Liver (tissue), 10 donors: ENCODE measurements at places on chromosomes 1 and 21.
A peak's percentile ranks its signal among the peaks of the same experiment; 100 is the strongest.

- DNase-seq: no peak
These were observed 118.6 kb downstream of the PRDM16 start for GRCh38 chr1:3187415-3188149.

GRCh38 chr1:20153000-20153418 is 13.9 kb downstream of the PLA2G2F start:
- DNase-seq: no peak

GRCh38 chr1:63435161-63435560 is 67.7 kb downstream of the ALG6 start:
- DNase-seq: no peak

DNA sequence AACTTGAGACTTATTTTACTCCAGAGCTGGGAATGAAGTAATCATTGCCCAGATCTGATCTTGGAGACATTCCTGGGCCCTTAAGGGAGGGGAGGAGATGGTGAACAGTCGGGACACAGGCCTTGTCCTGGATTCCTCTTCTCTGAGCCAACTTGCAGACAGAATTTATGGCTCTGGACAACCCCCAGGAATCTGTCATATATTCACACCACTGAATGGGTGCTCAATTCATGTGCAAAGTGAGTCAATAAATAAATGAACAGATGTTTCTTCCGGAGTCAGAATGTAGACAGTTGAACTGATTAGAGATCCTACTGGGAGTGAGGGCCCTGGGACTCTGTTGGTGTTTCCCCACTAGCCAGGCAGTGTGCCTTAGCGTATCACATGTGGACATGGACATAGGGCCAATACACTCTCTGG is 2.6 kb downstream of the TUFT1 start:
- DNase-seq: no peak

DNA sequence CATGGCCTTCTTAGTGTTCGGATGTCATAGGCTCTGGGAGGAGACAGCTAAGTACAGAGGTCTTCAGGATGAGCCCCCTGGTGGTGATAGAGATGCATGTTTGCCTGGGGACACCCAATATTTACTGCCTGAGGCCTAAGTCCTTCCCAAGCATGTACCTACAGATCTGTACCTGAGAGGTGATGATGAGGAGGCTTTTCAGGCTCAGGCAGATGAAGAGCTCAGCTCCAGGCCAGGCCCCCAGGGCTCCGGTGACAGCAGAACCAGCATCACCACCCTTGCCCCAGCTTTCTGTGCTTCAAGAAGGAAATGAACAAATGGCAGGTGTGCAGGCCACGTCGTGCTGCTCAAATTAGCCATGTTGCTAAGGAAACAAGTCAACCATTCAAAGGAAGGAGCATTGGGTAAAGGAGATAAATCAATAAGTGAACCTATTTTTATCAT is 21.1 kb downstream of the CACNA1E start:
- DNase-seq: no peak

DNA sequence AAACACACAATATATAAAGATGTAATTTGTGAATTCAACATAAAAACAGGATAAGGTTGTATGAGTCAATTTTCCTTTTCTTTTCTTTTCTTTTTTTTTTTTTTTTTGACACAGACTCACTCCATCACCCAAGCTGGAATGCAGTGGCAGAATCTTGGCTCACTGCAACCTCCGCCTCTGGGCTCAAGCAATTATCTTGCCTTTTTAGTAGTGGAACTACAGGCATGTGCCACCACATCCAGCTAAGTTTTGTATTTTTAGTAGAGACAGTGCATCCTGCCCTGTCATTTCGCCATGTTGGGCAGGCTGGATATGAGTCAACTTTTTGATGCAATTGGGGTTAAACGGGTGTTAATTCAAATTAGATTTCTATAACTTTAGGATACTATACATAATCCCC is 10.3 kb upstream of the SPRR2B start:
- DNase-seq: no peak

DNA sequence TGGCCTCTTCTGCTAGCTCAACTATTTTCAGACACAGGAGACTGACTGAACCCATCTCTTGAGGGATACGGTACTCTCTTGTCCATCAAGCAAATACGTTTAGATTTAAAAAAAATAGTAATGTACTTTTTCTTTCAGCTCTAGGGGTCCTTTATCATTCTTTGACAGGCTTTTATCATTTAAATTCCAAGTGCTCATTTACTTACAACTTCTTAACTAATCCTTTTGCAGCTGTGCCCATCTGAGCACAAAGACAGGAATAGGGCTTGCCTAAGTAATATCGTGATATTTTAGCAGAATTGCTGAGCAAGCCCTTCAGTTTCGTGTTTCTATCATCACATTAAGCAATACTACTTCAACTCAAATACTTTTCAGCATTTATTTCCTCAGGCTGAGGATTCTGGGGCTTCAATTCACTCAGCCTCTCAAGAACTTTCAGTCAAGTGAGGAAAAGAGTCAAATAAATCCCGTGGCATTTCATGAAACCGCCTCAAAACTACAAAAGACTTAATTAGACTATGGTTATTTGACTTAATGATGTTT is 317.6 kb downstream of the BACH1 start:
- no peak for DNase-seq

DNA sequence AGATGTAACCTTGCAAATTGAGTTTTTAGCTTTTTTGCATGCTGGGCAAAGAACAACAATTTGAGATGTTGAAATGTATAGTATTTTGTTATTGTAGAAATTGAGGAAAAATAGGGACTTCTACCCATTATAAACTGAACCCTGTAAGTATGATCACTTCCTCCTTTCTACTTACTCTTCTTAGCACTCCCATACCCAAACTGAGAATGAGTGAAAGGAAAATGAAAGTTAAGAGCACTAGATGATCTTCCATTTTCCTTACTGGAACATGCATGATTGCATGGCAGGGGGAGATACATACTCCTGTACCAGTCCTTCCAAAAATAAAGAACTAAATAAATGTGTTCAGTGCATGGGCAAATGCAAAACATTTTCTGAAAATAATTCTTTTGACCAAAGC is 107.4 kb upstream of the KIAA1614 start:
- no peak for DNase-seq

DNA sequence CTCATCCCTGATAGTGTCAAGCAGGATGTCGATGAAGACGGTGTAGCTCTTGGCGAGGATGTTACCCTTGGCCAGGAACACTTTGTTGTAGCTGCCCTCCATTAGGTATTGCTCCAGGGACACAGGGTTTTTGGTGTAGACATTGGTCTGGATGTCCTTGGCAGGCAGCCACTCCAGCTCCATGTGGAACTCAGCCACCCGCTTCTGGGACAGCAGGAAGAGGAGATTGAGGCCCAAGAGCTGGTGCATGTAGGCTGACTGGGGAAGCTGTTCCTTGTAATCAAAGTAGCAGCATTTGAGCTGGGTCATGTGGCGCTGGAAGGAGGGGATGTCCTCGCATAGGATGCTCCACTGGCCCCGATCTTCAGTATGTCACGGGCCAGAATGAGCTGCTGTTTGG is 9.5 kb downstream of the IL6R start:
- DNase-seq: no peak

DNA sequence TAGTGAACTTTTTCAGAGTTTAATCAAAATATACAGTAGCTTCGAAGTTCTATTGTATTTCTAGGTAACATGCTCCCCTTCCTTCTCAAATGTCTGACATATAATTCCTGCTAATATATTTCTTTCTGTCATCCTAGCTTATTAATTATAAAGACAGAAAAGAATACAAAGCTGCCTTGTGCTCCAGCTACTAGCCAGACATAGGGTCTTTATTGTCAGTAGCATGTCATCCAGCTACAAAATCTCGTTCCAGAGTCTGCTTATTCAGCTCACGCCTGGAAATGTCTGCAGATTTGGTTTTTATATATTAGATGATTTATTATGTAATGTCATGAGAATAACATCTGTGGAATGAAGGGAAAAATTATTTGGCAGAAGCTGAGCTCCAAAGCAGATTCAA is 1102.8 kb downstream of the BRINP3 start:
- DNase-seq: no peak

DNA sequence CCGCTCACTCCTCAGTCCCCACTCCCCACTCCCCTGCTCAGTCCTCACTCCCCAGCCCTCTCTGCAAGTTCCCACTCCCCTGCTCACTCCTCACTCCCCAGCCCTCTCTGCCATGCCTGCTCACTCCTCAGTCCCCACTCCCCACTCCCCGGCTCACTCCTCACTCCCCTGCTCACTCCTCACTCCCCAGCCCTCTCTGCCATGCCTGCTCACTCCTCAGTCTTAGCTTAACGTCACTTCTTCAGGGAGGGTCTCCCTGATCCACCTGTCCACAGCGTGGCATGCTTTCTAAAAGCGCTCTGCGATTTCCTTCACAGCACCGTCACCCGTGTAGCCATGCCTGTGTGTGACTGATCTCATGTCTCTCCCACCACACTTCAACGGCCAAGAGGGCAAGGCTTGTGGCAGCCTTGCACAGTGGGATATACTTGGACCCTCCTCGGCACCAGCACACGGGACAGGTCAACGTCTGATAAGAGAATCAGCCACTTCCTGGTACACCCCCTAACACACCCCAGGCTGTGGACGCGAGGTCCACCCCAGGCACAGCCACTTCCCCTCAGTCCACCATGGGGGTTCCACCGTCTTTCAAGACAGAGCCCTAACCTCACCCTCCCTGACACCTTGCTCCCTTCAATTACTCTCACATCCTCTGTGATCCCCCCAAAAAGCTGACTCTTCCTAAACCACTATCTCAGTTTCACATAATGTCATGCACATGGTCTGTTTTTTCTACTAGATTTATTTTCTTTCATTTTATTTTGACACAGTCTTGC is 14.0 kb downstream of the PRDM15 start:
- DNase-seq: no peak

- DNase-seq: peak; percentile 98
These were observed 2.6 kb downstream of the E2F2 start for GRCh38 chr1:23528250-23528978.

DNA sequence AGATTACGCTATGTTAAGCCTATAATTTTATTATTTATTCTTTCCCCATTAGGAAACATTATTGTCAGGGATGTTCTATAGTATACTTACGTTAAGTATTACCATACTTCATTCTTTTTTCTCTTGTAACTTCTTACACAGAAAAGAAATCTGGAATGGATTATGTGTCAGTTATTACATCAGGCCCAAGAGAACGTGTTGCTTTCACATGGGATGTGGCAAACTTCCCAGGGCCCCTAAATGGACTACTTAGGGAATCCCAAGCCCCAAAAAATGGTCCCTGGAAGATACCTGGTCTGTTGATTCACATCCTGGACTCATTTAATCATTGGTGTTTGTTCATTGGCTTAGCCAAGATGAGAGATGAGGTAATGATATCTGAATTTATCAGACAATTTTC is 249.8 kb downstream of the NRIP1 start:
- no peak for DNase-seq

- DNase-seq: no peak
These were observed 3.7 kb downstream of the IFI6 start for GRCh38 chr1:27668121-27668807.

GRCh38 chr1:11869650-11870207 is 11.0 kb upstream of the NPPB start:
- DNase-seq: no peak

DNA sequence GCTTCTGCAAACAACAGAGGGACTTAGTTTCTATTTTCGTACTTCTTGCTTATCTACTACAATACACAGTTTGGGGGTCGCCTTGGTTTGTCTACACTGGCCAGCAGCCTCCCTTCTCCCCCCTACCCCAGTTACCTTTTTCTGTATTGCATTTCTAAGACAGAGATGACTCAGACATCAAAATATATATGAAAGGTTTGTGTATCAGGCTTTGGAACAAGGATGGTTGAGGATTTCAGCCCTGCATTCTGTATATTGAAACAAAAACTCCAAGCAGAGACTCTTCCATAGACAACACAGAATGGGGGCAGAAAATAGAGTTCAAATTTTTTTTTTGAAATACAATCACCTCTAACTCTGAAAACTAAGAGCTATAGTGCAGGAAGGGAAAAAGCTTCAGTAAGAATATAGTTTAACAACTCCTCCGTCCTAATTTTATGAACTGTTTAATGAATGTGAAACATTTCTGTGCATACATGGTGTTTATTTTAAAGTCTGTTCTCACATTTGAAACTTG is 1.9 kb downstream of the SAMD13 start:
- no peak for DNase-seq

GRCh38 chr1:23392125-23392855 is 22.7 kb upstream of the ZNF436 start:
- DNase-seq: no peak

- DNase-seq: peak; percentile 47
These were observed 4.7 kb downstream of the SORT1 start for GRCh38 chr1:109392788-109393616.

- no peak for DNase-seq
These were observed 18.5 kb downstream of the CYP2J2 start for GRCh38 chr1:59908084-59908483.

- no peak for DNase-seq
These were observed 9.7 kb upstream of the SMIM1 start for GRCh38 chr1:3762873-3763228.

DNA sequence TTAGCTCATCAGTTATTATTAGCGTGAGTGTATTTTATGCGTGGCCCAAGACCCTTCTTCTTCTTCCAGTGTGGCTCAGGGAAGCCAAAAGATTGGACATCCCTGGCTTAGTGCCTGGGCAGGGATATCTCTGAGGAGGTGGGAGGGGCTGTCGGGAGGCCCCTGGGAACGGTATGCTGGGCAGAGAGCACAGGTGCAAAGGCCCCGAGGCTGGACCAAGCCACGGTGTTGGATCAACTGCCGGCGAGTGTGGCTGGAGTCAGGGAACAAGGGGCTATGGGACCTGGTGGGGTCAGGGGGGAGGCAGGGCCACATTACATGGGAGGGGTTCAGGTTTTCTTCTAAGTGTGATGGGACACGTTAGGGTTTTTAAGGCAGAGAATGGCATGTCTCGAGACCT is 62.7 kb downstream of the FHAD1 start:
- no peak for DNase-seq

GRCh38 chr1:88014131-88014530 is 669.9 kb upstream of the PKN2 start:
- DNase-seq: no peak

DNA sequence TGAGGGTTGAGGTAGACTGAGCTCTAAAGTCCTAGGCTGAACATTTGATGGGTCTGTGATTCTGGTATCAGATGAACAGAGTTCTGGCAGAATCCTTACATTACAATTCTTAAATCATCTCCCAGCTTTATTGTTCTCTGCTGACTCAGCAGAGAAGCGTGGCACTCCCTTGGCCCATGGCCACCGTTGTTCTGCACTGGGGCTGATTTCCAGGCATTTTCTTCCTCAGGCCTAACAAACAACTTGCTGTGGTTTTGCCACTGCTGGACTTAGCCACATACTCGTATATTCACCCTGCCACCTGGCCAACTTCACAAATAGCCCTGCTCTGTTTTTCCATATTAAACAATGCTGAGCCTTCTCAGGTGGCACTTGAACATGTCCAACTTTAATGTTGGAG is 223.2 kb downstream of the TNR start:
- no peak for DNase-seq

DNA sequence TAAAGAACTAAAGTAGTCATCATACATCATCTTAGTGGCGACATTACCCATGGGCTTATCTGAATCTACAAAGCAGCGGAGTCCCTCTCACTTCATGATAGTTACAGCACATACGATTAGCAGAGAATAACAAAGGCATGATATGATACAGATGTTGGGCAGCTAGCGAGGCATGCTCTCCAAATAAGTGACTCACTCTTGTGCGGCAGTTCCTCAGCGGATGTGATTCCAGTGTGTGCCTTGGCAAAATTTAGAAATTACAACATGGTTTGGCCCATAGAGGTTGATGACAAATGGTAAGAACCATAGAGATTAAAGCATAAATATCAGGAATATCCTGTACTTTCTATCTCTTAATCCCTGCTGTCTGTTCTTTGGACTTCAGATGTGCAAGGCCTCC is 48.1 kb upstream of the PAXBP1 start:
- DNase-seq: no peak
